ENCODE measurements at places on chromosomes 11 and 22.

- DNase-seq = no peak
These were observed 18.7 kb upstream of the SNX32 start for GRCh38 chr11:65814986-65815565.

GRCh38 chr22:44682556-44683168 lies 19.3 kb upstream of the PRR5 start:
- DNase-seq = no peak

- DNase-seq = no peak
These were observed 10.7 kb downstream of the DSCAML1 start for GRCh38 chr11:117786135-117786870.

DNA sequence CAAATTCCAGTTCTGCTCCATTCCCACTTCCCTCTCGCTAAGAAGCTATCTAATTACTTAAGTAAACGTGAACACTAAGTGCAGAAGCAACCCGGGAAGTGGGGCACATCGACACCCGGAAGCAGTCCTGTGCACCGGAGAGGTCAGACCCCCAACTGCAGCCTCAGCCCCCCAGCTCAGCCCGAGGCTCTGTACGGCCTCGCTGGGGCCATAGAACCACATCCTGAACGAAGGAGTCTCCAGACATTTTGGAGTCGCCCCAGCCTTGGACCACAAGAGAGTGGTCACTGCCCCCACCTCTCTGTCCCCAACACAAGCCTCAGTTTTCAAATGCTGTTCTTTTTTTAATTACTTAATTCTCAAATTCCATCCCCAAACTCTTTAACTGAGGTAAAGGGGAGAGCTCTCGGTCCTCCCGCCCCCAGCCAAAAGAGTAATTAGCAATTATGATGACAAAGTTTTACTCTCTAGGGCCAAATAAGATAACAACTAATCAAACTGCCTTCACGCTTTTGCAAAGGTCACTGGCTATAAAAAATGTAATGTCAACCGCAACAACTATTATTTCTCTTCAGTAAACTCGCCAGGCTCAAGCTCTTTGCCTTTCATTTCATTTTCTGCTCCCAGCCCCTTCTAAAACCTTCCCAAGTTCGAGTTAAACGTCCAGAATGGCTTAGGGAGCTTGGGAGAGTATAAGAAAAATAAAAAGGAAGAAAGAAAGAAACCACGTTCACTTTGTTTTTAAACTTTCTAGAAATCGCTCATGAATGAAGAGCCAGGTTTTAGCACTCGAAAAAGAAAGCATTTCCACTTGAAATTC lies 2.2 kb downstream of the PAX6 start:
- DNase-seq = no peak

GRCh38 chr11:128522943-128523518 lies 64.3 kb downstream of the ETS1 start:
- no peak for DNase-seq

DNA sequence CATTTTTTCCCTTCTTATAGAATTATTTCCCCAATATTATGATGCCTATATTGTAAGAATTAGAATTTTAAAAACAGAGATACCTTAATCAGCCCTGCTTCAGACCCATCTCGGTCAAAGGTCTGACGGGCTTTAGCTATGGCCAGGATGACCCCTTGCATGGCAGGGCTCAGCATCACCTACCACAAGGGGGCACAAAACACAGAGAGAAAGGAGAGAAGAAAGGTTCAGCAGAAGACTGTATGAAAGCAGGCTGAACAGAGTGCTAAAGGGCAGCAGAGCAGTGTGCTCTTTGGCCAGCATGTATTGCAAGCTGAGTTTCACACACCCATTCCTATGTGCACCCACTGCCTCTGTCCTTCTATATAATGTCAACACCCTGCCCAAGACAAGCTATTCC lies 26.8 kb downstream of the CLDN25 start:
- peak; percentile 38 for DNase-seq

DNA sequence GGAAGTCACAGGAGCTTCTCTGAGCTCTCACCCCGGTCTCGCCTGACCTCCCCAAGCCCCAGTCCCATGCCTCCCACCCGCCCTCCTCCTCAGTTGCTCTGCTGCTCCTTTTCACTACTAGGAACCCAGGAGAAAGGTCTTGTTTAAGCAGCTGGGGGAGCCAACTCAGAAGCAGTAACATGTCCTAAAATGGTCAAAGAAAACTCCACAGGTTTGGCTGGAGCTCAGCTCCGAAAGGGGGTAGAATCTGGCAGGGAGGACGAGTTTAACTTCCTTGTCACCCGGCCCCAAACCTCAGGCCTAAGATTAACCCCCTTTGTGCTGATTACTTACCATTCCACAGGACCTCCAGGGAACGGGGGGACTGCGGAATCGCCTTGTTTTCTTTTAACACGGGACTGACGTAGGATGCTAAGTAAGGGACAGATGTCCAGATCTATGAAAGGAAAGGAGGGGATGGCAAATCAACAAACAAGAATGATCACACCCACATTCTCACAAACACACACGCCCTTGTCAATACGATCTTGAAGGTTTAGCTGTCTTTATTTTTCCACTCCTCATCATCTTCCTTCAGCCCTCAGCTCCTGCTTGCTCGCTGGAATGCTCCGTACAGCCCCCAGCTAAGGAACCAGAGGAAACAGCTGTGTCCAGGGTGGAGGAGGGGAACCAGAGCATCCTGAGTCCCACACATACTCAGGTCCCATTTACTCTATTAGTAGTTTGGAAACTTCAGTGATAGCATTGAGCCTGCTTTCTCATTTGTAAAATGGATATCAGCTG lies 13.5 kb downstream of the PCSK7 start:
- DNase-seq = no peak

GRCh38 chr11:108663154-108663877 lies 1.6 kb upstream of the DDX10 start:
- DNase-seq = no peak

- DNase-seq = no peak
These were observed 325.3 kb upstream of the LRRC4C start for GRCh38 chr11:41784513-41785335.
